ENCODE measurements at places on chromosomes 6 and 20.

GRCh38 chr6:33696548-33697518 is 14.7 kb downstream of the UQCC2 start:
- DNase-seq = peak; percentile 97

- no peak for DNase-seq
Measured at GRCh38 chr20:3166913-3167342, 6.4 kb downstream of the LZTS3 start.

DNA sequence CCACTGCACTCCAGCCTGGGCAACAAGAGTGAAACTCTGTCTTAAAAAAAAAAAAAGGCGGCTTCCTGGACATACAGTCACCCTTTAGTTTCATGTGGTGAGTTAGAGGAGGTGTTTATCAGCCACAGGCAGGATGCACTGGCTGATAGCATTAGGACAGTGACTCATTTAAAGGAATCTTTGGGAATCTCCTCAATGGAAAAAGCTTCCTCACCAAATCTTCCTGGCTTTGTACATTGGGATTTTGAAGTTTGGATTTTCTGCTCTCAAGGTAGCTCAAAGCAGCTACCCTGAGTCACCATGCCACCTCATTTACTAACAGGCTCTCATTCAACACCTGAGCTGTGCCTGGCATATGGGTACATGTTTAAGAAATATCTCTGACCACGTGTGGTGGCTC is 20.2 kb downstream of the PRPH2 start:
- no peak for DNase-seq

DNA sequence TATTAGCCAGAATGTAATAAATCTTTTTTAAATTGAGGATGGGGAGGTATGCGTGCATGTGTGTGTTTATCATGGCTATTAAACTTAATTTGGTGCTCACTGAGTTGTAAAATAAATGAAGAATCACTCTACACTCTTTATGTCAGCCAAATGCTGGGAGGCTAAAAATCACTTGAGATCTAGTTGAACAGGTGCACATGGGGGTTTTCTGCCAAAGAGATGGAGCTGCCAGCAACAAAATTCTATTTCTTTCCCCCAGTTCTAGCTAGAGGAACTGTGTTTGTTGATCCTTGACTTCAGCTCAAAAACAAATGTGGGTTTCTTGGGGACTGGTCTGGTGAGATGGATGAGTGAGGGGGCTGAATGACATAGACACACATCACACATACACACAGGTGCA is 183.3 kb upstream of the BTBD3 start:
- DNase-seq = peak; percentile 12

- no peak for DNase-seq
Measured at GRCh38 chr20:61583356-61583755, 331.3 kb downstream of the CDH4 start.

- DNase-seq = no peak
Measured at GRCh38 chr6:130204322-130204721, 18.4 kb downstream of the SAMD3 start.

GRCh38 chr20:60817891-60818290 is 434.2 kb upstream of the CDH4 start:
- no peak for DNase-seq

DNA sequence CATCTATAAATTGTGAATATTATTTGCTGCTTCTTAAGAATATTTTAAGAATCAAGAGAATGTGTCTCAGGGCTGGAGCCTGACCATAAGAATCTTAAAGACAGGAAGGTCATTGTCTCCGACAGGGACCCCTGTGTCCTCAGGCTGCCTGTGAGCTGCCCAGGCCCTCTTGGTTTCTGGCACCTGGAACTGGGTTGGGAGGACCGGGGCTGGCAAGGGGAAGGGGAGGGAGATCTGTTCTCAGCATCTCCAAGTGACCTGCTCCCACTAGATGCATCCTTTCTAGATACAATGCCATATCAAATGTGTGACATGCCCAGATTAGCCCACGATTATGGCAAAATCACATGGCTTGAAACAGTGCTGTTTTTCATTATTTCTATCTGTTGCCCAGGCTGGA is 110.5 kb downstream of the SCML4 start:
- no peak for DNase-seq

GRCh38 chr6:7140631-7141378 is 33.0 kb downstream of the RREB1 start:
- peak; percentile 74 for DNase-seq

DNA sequence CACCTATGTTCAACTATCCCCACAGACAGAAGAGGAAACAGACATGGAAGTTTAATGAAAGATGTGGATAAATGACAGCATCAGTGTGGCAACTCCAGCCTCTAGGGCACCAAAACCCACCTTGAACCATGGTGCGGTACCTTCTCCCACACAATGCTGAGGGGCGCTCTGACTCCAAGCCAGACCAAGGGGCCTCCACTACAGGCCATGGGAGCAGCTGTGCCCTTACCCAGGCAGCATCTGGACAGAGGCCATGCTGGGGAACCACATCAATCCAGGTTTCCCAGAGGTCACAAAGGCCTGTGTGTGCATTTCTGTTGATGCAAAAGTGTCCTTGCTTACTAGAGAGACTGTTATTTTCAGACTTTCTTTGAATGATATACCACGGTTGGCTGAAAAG is 4.1 kb downstream of the PRR18 start:
- DNase-seq = no peak

- no peak for DNase-seq
Measured at GRCh38 chr6:558089-558488, 98.8 kb downstream of the HUS1B start.

DNA sequence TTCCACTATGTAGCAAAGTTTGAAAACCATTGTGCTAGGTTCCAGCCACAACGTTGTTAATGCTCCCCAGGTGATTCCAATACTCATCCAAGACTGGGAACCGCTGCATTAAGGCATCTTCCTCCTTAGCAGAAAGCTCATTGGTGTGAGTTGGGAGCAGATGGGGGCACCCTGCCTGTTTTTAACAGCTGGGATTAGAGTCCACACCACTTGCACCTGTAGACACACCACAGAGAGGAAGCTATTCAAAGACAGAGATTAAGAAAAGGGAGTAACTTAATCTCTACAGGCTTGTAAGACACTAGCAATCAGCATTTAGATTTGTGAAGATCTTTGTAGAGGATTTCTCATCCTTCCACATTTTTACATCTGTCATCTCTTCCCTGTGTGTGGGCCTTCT is 333.9 kb upstream of the SOX4 start:
- no peak for DNase-seq

- DNase-seq = no peak
Measured at GRCh38 chr6:118122801-118123200, 215.7 kb downstream of the SLC35F1 start.

GRCh38 chr20:39117491-39117890 is 155.3 kb downstream of the DHX35 start:
- DNase-seq = no peak

GRCh38 chr6:33375143-33375671 is 16.4 kb upstream of the KIFC1 start:
- DNase-seq = no peak

DNA sequence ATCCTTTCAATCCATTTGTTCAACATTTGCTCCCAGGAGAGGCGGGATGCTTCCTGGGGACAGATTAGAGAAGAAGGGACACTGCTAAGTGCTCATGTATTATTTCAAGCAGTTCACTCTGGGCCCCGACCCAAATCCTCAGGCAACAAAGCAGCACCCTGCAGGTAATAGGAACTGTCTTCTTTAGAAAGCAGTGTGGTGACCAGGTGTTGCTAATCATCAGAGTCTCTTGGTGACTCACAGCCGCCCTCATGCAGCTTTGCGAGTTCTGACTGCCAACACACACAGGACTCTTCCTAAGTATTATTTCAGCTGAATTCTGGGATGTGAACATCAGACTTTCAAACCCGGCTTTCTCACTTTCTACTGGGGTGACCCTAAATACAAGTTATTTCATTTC is 356.4 kb downstream of the PRKN start:
- DNase-seq = peak; percentile 8

GRCh38 chr6:16687045-16687444 is 74.2 kb downstream of the ATXN1 start:
- no peak for DNase-seq

- no peak for DNase-seq
Measured at GRCh38 chr20:40672095-40672494, 16.9 kb downstream of the MAFB start.

- no peak for DNase-seq
Measured at GRCh38 chr20:24132246-24132645, 143.7 kb upstream of the GGTLC1 start.

- DNase-seq = no peak
Measured at GRCh38 chr6:163646866-163647265, 232.3 kb downstream of the QKI start.

DNA sequence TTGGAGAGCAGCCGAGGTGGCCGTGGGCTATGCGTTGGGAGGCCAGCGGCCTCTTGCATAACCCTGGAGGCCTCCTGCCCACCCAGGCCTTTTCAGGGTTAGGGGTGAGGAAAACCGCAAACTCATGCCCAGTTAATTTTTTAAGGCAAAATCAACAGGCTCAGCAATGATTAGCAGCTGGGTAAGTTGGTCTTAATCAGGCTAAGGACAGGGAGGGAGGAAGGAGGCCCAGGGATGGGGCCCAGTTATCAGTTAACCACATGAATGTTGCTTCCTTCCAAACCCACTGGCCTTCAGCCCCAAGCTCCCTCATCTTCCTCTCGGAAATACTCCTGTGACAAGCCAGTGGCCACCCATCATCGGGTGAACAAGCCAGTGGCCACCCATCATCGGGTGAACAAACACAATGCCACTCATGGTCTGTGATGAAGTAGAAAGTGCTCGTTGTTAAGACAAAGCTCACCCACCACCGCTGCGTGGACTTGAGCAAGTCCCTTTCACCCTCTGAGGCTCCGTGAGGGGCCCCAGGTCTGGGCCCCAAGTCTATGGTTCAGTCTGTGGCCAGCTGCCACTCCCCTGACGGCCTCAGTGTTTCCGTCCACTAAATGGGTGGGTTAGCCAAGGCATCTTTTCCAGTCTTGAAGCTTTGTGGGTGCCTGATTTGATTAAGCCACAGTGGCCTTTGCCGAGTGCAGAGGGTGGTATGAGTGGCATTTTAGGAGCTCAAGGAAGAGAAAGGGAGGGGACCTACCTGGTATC is 39.4 kb downstream of the HNF4A start:
- DNase-seq = no peak

GRCh38 chr6:28729501-28730402 is 194.0 kb downstream of the TRIM27 start:
- no peak for DNase-seq

DNA sequence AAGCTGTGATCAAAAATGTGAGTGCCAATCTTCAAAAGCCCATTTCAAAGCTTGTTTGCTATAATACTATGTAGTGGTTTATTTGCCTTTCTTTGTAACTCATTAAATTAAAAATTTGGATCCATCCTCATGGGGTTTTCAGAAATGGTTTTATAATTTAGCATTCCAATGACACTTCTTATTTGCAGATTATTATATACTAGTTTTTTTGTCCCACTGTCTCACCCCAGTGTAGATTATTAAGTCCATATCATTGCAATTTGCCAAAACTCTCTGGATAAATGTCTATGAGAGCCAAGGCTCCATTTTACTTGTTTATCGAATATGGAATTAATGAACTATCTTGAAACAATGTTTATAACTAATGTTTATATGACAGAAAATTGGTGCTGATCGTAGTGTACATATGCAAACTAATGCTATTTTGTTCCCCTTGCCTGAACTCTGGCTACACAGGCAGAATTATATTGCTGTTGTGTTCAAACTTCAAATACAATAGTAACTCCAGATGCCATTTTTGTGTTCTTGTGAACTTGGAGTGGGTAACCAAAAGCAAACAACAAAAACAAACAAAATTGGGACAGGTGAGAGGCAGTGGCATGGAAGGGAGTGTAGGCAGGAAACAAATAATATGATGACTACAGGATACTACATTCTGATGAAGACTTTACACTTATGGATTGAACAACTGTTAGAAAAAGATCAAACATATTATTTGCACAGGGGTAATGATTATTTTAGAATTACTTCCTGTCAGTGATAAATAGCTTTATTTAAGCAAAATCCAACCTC is 307.1 kb upstream of the FLRT3 start:
- no peak for DNase-seq

DNA sequence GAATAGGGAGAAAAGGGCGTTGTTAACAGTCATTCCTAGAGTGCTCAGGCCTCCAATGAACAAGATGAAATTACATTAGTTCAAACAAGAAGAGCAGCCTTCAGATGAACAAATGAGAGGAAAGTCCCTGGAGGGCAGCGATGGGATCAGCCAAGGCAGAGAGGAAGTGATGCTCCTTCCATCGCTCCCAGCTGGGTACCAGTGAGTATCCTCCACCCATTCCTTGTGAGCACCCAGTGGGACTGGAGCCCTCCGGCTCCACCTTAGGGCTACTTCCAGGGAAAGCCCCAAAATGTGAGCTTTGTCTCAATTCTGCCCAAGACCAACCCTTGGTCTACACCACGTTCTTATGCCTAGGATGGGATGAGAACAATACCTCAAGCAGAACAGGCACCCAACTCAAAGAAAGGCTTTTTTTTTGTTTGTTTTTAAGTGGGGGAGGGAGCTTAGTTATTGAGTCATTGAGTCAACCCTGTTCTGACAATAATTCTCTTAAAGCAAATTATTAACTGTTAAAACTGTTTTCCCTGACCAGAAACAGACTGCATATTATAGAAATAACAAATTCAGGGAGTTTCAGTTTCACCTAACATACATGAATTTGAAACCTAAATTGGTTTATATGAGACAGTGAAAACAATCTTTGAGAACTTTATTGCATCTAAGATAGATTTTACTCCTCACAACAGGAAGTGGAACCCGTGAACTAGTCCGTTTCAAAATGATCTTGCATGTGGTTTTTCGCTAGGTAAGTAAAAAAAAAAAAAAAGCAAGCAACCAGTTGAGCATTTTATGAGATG is 106.9 kb downstream of the IPCEF1 start:
- DNase-seq = no peak

DNA sequence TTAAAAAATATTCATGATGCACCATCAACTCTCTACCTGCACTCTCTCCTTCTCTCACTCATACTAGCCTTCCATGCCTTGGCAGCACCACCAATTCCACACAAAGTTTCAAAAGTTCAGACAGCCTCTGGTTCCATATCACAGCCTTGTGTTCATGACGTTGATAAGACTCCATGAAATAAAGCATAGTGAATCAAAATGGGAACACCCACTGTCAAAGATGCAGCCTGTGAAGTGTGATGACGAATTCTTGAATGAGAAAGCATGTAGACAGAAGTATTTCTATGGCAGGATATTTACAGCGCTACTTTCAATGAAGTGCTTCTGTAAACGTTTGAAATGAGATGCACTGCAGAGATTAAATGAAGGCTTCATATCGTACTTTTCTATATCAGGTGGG is 77.3 kb upstream of the FERMT1 start:
- no peak for DNase-seq

GRCh38 chr6:155227046-155227445 is 36.8 kb upstream of the CLDN20 start:
- DNase-seq = no peak

- no peak for DNase-seq
Measured at GRCh38 chr20:62899633-62900051, 26.7 kb downstream of the DIDO1 start.
